Sciatic nerve (tissue), 2 donors: ENCODE measurements at places on chromosomes 4 and X. TPM values are rescaled to one million over a fixed set of nuclear protein-coding genes. Genes with fewer than 3 reads are reported as not detected.

HSD17B10 gene
- 55.6 TPM for total RNA-seq

RAB39B gene
- total RNA-seq = 0.58 TPM

DNA sequence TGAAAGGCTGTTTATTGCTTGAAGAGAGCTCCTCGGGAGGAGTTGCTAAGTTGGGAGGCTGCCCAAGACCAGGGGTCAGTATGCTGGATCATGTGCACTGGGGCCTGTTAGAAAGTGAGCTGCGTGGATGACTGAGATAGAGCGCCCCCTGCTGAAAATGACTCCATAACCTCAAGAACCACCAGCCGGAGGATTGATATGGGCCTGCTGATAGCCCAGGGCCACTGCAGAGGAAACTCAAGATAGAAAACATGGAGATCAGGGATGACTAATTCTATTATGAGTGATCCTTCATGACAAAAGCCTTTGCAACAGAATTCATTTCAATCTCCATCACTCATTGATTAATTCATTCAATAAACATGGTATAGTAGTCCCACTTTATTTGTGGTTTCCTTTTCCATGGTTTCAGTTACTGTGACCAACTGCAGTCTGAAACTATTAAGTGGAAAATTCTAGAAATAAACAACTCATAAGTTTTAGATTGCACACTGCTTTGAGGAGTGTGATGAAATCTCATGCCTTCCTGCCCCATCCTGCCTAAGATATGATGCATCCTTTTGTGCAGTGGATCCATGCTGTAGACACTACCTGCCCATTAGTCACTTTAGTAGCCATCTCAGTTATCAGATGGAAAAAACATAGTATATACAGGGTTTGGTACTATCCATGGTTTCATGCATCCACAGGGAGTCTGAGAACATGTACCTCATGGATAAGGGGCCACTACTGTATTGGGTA lies 126.7 kb upstream of the MBNL3 start:
- peak; percentile 60 for DNase-seq

DNA sequence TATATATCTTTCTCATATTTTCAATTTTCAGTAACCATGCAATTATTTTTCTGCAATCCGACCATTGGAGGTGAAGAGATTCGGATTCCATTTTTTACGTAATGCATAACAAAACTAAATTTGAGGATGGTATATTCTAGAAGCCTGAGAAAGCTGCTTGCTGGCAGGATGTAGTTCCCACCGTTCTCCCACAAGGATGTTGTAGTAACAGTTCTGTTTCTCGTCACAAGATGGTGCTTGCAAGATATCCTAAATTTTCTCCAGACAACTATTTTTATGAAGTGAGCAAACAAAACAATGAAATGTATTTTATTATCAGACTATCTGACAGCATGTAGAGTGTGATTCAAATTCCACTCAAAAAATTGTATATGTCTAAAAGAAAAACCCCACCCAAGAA lies 10.7 kb downstream of the PWWP3B start:
- no peak for DNase-seq

GRCh38 chr4:121227341-121227792 lies 63.2 kb upstream of the TNIP3 start:
- no peak for DNase-seq

GRCh38 chr4:28435314-28435713 lies 1574.7 kb downstream of the STIM2 start:
- DNase-seq = no peak

- no peak for DNase-seq
Observed at GRCh38 chr4:304969-305680, at the start of gene ZNF732. ZNF732 (minus strand) TSS chr4:305474; CDS start chr4:305310, 164 bp downstream.

GRCh38 chr4:97104006-97104405 lies 1039.3 kb downstream of the STPG2 start:
- DNase-seq = no peak

- no peak for DNase-seq
Observed at GRCh38 chr4:87011340-87012034, 76.7 kb downstream of the AFF1 start.

HSFX3 gene
- not detected for total RNA-seq

GRCh38 chr4:28942631-28943030 lies 1777.5 kb upstream of the PCDH7 start:
- no peak for DNase-seq
